ENCODE measurements at places on chromosomes 6 and 20.
A peak's percentile ranks its signal among the peaks of the same experiment; 100 is the strongest.

GRCh38 chr6:141956046-141956761 lies 176.5 kb upstream of the GJE1 start:
- peak; percentile 8 for DNase-seq

- no peak for DNase-seq
Observed at GRCh38 chr6:133972388-133972787, 19.4 kb downstream of the TBPL1 start.

GRCh38 chr6:21885532-21886114 lies 292.1 kb downstream of the SOX4 start:
- peak; percentile 83 for DNase-seq

DNA sequence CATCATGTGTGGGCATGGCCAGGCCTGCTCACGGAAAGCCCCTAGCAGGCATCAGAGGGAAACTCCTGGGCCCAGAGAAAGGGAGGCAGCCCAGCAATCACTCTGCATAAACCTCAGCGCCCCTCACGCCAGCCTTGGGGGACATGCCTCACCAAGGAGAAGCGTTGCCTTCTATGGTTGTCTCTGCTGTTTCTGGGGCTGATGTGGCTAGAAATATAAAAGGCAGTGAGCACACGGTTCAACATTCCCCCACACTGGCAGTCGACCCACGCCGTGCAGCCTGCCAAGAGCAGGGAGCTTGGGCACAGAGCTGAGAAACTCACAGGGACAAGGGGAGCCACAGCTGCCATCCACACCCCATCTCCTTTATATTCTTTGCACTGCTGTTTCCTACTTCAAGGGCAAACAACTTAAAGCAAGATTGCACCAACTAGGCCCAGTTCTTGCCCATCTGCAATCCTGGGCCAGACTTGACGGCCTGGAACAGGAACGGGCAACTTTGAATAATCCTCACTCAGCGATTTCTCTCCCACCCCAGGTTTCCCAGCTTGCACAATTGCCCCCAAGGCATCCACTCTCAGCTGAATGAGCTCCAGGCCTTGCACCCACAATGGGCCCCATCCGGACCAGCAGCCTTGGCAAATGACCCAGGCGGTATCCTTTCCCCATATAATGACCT lies 35.5 kb upstream of the FOXC1 start:
- no peak for DNase-seq

DNA sequence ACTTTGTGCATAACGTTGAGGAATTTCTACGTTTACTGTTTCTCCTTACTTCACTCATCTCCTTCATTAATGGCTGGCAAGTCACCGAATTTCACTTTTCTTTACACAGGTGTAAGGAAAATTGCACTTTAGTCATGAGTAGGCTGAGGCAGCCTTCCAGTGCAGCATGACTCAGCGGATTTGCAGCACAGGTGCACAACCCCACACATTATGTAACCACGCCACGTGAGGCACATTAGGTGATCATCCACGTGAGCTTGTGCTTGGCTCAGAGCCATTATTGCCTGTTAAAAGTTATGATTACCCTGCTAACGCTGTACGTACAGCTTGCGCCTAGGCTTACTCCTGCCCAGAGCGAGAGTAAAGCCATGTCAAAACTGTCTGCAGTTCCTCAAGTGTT lies 158.8 kb downstream of the NKAIN2 start:
- DNase-seq: no peak

GRCh38 chr6:82573254-82573972 lies 209.8 kb downstream of the TPBG start:
- no peak for DNase-seq

DNA sequence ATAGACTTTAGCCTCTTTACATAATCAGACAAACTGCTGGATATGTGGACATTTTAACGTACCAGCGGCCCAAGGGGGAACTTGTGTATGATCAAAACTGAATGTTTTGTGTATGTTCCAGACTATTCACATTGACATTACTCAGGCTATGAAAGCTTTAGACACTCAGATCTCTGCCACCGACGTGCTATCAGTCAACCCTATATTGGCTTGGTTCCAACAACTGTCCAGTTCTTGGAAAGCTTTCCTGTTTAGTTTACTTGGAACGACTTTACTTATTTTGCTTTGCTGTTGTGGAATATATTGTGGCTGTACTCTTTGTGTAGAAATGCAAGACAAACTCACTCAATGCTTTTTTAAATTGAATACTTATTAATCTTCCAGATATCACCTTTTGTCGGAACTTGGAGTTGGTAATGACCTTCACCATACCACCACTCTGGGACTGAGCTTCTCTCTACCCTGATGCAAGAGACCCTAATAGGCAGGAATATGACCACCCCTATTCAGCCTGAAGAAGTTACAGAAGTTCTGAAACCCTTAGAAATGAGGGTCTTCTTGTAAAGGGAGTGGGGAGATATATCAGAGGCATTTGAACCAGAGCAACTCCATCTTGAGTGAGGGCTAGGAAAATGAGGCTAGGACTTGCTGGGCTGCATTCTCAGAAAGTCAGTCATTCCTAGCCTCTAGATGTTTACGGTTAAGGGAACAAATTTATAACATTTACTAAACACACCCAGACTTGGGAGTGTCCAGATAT lies 49.0 kb upstream of the PAX1 start:
- DNase-seq: no peak

DNA sequence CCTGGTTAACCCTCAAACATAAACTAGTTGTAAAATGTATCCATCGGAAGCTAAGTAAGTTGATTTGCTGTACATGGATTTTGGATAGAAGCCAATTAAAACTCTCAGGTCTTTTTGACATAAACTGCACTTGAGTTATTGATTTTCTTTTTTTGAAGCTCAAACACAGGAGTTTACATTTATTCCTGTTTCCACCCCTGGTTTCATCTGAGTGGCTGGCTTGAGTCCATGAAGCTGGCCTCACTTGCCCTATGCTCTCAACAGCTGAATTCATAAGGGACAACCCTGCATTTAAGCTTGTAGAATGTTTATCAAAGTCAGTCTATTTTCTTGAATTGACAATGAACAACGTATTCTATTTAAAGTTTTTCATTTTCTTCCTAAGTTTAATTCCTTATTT lies 58.1 kb upstream of the PLEKHG1 start:
- no peak for DNase-seq

DNA sequence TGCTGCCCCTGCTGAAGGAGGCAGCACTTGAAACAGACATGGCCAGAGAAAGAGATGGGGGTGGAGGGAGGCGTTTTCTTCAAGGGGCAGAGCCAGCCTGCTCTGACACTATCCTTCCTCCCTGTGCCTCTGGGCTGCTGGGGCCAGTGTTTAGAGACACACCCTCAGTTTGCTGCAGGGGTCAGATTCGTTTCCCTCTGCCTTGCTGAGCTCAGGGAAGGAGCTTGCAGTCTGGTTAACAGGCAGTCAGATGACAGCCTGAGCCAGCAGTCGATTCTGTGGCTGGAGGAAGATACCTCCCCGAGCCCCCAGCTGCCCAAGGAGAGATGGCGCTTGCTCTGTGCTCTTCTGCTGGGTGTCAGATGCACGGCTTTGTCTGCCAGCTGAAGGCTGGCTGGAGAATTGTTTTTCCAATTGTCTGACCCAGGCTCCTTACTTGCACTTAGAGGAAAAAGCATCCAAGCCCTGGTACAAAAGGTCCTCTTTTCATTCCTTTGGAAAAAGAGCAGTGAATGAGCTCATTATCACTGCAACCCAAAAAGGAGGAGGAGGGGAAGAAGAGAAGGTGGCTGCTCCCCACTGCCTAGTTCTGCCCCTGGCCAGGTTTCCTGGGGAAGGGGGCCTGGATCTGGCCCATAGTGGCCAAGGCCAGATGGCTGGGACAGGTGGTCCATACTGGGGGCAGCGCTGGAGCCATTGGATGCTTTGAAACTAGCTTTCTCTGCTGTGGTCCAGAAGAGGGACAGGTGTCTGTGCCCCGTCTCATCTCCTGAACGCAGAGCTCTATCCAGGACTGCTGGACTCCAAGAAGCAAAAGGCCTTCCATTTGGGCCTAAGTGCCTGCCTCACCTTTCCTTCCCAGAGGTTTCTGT lies 88.2 kb downstream of the TCP11 start:
- no peak for DNase-seq

DNA sequence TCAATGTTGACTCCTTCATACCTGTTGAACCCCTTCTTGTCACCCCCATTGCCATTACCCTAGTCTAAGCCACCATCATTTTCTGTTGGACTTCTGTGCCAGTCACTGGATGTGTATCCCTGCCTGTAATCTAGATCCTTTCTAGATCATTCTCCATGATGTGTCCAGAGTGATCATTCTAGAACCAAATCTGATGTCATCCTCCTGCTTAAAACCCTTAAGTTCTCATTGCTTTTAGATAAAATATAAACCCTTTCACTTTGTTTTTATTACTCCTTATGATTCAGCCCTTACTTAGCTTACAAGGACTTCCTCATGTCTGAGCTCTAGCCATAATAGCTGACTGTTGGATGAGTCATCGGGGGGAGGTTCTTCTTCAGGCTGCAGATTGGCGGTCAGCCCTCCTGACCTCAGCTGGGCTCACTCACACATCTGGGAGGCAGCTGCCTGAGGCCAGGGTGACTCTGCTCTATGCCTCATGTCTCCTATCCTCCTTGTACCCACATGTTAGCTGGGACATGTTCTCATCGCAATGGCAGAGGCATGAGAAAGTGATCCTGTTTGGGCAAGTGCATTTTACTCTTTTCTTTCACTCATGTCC lies 287.6 kb downstream of the ESR1 start:
- peak; percentile 99 for DNase-seq

- no peak for DNase-seq
Observed at GRCh38 chr6:11729076-11729475, 49.5 kb downstream of the ADTRP start.

DNA sequence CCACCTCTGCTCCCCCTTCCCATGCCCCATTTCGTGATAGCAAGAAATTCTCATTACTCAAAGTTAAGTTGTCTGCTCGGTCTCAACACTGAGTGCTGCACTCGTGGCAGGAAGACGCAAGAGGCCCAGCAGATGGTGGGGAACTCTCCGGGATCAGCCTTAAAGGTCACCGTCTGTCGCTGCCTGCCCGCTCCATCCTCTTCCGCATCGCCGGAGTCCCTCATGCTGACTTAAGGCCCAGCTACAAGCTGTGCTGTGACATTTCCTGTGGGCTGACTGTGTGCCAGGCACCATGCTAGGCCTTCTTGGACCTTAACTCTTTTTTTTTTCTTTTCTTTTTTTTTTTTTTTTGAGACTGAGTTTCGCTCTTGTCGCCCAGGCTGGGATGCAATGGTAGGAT lies 17.8 kb downstream of the GRM4 start:
- no peak for DNase-seq

DNA sequence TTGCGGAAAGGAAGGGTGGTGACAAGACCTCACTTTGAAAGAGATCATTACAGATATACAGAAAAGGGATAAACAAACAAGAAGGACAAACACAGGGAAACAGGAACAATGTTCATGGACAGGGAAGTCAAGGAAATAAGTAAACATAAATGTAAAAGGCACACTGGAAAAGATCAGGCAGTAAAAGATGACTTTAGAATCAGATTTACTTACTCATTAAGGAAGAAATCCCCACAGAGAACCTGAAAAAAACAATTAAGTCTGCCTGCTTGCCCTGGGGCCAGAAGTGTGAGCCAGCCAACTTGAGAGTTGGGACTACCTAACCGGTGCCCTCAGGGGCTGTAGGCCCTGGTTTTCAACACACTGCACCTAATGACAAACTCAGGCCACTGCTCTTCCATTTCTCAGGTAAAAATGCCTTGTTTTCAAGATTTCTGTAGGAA lies 1.7 kb downstream of the APMAP start:
- no peak for DNase-seq

- no peak for DNase-seq
Observed at GRCh38 chr6:51844336-51844735, 243.1 kb downstream of the PKHD1 start.

DNA sequence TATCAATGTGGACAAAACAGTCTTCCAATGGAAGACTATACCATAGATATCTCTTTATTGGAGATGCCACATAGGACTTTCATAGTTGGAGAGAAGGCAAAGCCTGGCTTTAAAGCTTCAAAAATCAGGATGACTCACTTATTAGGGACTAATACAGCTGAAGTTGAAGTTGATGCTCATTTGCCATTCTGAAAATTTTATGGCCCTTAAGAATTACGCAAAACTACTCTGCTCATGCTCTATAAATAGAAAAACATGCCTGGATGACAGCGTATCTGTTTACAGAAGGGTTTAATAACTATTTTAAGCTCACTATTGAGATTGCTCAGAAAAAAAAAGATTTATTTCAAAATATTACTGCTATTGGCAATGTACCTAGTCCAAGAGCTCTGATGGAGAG lies 155.5 kb upstream of the DST start:
- DNase-seq: peak; percentile 86

DNA sequence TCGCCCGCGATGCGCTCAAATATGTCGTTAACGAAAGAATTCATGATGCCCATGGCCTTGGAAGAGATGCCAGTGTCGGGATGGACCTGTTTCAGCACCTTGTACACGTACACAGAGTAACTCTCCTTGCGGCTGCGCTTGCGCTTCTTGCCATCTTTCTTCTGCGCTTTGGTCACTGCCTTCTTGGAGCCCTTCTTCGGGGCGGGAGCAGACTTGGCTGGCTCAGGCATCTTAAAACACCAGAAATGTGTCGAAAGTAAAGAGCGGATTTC lies 36.4 kb downstream of the HFE start:
- no peak for DNase-seq

DNA sequence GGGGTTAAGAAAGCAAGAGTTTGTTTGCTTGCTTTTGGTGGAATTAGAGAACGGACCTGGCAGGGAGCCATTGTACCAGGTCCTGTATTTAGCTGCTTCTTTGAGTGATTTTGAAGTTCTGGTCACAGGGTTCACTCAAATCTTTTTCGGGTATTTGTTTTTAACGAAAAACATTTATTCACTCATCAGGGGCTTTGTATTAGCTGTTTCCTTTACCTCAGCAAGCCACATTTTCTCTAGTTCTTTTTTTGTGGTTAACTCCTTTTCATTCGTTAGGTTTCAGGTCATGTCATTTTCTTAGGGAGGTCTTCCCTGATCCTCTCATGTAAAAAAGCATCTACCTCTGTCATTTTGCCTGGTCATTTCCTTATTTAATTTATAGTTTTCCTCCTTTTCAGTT lies 1502.2 kb downstream of the GRIK2 start:
- no peak for DNase-seq

- DNase-seq: peak; percentile 74
Observed at GRCh38 chr6:84137051-84137375, 90.4 kb downstream of the CEP162 start.

- no peak for DNase-seq
Observed at GRCh38 chr20:47496118-47496517, 5.6 kb upstream of the NCOA3 start.

DNA sequence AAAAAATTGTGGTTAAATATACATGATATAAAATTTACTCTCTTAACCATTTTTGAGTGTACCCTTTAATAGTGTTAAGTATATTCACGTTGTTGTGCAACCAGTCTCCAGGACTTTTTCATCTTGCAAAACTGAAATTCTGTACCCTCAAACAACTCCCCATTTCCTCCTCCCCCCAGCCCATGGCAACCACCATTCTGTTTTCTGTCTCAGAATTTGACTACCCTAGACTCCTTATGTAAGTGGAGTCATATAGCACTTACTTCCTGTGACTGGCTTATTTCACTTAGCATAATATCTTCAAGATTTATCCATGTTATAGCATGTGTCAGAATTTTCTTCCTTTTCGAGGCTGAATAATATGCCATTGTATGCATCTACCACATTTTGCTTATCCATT lies 5.1 kb downstream of the VPS16 start:
- DNase-seq: no peak

GRCh38 chr6:46772762-46773161 lies 20.4 kb upstream of the MEP1A start:
- DNase-seq: no peak

GRCh38 chr6:153595903-153596302 lies 443.1 kb upstream of the OPRM1 start:
- DNase-seq: peak; percentile 17
